ENCODE measurements at places on chromosomes 12 and 14. TPM values are rescaled to one million over a fixed set of nuclear protein-coding genes. Genes with fewer than 3 reads are reported as not detected.

DNA sequence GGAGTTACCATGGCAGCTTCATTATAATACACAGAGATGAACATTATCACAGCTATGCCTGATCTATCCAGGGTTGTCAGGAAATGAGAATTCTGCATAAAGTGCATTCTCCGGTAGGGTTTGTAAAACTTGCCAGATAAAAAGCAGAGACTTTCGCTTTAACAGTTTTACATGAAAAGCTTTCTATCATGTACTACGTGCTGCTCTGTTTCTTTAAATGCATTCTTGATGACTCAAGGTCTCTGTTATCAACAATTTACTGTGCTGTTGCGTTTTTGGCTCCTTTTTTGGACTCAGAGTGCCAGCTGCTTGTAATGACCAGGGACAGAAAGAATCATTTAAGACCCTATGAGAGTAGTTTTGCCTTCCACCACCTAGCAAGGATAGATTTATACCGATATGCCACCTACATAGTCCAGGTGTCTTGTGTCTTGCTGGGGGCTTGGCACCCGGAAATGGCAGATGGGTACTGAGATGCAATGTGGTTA is 371.2 kb downstream of the BTG1 start:
- DNase-seq: no peak

DNA sequence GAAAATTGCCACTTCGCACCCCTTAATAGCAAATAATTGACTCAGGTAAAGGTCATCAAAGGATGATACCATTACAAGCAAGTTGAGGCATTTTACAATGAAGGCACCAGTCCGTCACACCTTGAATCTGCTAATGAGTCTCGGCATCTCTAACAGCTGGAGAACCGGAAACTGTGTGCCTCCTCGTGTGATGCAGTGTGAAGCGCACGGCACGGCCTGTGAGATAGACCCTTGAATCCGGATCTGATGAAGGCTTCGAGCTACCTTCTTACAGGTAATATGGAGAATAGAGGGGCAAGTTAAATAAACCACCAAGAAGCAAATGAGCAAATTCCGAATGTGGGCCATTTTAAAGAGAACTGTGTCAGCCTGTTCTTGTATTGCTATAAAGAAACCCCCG is 19.8 kb upstream of the TUBA1A start:
- no peak for DNase-seq

FKBP4 gene
- 38.5 TPM for total RNA-seq

DNA sequence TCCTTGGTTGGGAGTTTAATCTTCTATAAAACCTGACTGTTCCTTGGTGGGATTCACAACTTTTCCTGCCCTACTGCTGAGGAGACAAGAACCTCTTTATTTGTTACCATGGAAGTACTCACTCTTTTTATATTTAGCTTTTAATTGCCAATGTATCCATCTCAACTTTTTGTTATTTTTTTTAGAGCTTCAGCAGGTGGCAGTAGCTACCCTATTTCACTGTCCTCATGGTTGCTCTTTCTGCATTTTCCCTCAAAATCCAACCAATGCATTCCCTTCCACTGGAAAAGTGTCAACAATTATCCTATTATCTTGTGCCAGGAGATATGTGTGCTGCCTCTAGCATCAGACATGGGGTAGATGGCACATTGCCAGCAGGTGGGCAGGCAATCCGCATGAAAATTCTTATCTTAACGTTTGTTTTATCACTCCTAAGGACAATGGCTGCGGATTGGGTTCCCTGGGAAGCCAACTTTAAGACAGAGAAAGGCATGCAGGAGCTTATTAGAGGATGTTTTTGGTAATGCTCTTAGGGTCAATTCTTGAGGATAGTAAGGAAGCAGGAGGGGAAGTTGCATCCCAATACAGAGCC is 406.4 kb downstream of the SNAPC1 start:
- no peak for DNase-seq

DNA sequence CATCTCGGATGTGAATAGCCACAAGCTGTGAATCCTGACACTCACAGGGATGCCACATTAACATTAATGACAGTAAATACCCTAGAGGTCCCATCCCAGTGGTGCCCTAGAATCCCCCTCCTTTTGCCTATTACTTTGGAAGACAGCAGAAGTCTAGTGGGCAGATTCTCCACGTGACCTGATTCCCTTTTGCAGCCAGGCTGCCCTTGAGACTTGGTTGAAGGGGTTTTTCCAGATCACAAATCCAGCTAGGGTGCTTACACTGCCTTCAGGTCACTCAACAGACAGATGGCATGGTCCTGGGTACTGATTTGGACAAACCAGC is 8.7 kb downstream of the HDAC7 start:
- DNase-seq: no peak

TTC9 gene
- 3.6 TPM for total RNA-seq

DNA sequence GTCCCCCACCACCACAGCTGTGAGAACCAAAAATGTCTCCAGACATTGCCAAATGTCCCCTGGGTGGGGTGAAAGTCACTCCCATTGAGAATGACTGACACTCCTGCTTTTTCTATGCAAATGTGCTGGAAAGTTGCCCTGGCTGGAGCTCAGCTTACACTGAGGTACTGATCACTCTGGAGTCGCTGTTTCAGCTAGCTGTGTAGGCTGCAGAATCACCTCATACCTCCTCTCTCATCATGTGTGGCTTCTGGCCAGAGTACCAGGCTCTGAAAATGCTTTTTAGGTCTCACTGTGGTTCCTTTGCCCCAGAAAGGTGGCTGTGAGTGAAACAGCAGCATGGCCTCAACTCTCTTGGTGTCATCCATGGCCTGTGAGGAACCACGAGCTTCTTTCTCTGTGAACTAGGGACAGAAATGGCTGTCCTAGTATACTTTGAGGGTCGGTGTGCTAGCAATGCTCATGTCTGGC is 414.4 kb downstream of the DPF3 start:
- no peak for DNase-seq

TAS2R31 gene
- 0.68 TPM for total RNA-seq

- no peak for DNase-seq
These were observed 16.4 kb downstream of the FOXJ2 start for GRCh38 chr12:8048906-8049305.

- DNase-seq: no peak
These were observed 91.9 kb downstream of the DPF3 start for GRCh38 chr14:72801836-72802587.

GRCh38 chr14:55645145-55645544 is 65.1 kb downstream of the KTN1 start:
- no peak for DNase-seq

AQP2 gene
- total RNA-seq: 0.24 TPM

HOXC12 gene
- not detected for total RNA-seq

CD4 gene
- total RNA-seq: 11.6 TPM

CHGA gene
- not detected for total RNA-seq

WASHC4 gene
- 23.1 TPM for total RNA-seq

Measured in left cardiac atrium (tissue), 4 donors.